Right lung (tissue), 10 donors: ENCODE measurements at places on chromosomes 2 and 18. TPM values are rescaled to one million over a fixed set of nuclear protein-coding genes. Genes with fewer than 3 reads are reported as not detected.

Gene PJVK
- 14.2 TPM for polyA plus RNA-seq

DNA sequence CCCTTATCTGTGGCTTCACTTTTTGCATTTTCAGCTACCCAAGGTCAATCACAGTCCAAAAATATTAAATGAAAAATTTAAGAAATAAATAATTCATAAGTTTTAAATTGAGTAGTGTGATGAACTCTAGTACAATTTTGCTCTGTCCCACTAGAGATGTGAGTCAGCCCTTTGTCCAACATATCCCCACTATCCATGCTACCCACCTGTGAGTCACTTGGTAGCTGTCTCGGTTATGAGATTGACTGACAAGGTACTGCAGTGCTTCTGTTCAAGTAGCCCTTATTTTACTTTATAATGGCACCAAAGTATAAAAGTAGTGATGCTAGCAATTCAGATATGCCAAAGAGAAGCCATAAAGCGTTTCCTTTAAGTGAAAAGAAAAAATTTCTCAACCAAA lies 28.8 kb downstream of the ADCY3 start:
- DNase-seq: no peak

GRCh38 chr2:168639441-168639898 lies 163.0 kb upstream of the NOSTRIN start:
- DNase-seq: peak; percentile 55

- no peak for DNase-seq
Measured at GRCh38 chr2:11377928-11378545, 33.6 kb upstream of the ROCK2 start.

GRCh38 chr2:3457524-3458395 lies 61.6 kb downstream of the ADI1 start:
- DNase-seq: no peak

DNA sequence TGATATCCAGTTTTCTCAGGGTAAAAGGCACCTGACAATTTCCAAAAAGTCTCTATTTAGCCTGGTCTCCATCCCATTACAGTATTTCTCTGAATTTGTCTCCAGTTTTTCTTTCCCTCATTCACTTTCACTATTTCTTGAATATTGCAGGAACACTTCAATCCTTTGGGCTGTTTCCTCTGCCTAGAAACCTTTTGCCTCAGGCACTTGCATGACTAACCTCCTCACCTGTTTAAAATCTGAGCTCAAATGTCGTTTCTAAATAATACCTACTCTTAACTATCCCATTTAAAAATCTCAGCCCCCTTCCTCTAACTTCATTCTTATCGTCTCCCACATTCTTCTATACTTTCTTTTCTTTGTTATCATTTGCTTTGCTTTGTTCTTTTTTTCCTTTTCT lies 9.0 kb downstream of the SCN2A start:
- no peak for DNase-seq

Gene AGXT
- 0.12 TPM for polyA plus RNA-seq

Gene EGR4
- polyA plus RNA-seq: not detected

DNA sequence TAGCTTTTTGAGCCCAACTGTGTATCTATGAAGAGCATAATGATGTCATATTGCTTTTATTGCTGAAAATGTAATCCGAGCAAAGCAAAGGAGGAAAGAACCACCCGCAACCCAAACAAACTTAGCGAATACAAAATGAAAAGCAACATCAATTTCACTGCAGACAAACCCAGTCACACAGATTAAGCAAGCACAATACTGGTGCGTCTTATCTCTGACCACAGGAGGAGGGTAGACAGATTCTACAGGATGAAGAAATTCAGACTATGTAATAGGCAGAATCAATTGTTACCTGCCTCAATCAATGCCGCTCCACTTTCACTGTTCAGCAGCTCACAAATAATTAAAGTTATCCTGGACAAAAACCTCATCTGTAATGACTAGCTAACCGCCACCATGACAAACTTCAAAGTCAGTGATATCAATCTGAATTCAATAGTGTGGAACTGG lies 115.5 kb upstream of the SP3 start:
- DNase-seq: no peak

DNA sequence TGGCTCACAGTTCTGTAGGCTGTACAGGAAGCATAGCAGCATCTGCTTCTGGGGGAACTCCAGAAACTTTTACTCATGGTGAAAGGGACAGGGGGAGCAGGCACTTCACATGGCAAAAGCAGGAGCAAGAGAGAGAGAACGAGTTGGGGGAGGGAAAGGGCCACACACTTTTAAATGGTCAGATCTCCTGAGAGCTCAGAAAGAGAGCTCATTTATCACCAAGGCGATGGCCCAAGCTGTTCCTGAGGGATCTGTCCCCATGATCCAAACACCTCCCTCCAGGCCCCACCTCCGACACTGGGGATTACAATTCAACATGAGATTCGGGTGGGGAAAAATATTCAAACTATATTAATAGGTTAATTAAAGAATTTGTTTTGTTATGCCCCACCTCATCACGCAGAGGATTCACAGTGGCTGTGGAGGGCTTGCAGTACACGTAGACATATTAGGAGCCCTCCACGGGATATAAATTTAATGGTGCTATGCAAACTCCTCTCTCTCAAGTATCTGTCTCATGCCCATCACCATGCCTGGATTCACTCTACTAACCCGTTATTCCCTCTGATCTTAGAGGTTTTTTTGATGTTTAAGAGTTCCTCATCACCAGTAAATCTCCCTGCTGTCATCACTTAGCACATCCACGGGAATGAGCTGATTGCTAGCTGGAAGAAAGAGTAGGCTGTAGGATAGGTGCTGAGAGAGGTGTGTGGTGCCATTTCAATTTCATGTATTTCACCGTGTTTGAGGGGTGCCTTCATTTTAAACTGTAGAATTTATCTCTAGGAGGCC lies 84.5 kb upstream of the ARHGAP28 start:
- DNase-seq: no peak
